ENCODE measurements at places on chromosomes 3 and 15.
A peak's percentile ranks its signal among the peaks of the same experiment; 100 is the strongest.

- no peaks in the 10 kb centered on the region for H3K27me3 ChIP-seq
- H3K4me1 ChIP-seq = peaks cover 7% of the 10 kb centered on the region
- peak overlapping the region; percentile 26 for H3K4me3 ChIP-seq
- peak overlapping the region; percentile 84 for H3K27ac ChIP-seq
- no peaks in the 10 kb centered on the region for H3K36me3 ChIP-seq
- peak; percentile 96 for DNase-seq
Observed at GRCh38 chr15:51192521-51193280, 98.0 kb upstream of the TNFAIP8L3 start.

- no peak overlapping the region for H3K4me3 ChIP-seq
- no peak overlapping the region for H3K27ac ChIP-seq
- no peak for DNase-seq
- no peaks in the 10 kb centered on the region for H3K27me3 ChIP-seq
Observed at GRCh38 chr15:27903405-27903804, 195.7 kb downstream of the OCA2 start.

DNA sequence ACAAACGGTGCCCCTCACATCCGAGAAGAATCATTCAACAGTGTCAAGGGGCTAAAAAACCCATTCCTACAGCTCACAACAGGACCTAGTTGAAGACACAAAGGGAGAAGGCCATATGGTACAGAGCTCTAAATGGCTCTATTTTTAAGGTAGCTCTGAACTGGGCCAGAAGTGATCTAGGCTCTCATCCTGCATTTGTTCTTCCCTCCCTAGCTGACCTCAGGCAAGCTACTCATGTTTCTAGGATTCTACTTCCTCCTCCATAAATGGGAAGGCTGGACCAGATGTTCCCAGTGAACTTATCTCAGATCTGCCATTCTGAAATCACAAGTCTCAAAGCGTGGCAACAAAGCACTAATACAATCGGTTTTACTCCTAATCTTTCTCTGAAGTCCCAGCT, 62.3 kb downstream of the CPNE4 start:
- H3K27me3 ChIP-seq = no peaks in the 10 kb centered on the region
- no peaks in the 10 kb centered on the region for H3K36me3 ChIP-seq
- peak overlapping the region; percentile 72 for H3K27ac ChIP-seq
- DNase-seq = no peak
- H3K4me3 ChIP-seq = no peak overlapping the region

GRCh38 chr3:170469151-170470062, 50.7 kb downstream of the CLDN11 start:
- H3K27me3 ChIP-seq = no peaks in the 10 kb centered on the region
- DNase-seq = no peak
- H3K4me3 ChIP-seq = no peak overlapping the region
- no peaks in the 10 kb centered on the region for H3K36me3 ChIP-seq

GRCh38 chr15:67319961-67320360, 65.4 kb downstream of the IQCH start:
- no peaks in the 10 kb centered on the region for H3K27me3 ChIP-seq
- H3K4me3 ChIP-seq = no peak overlapping the region

DNA sequence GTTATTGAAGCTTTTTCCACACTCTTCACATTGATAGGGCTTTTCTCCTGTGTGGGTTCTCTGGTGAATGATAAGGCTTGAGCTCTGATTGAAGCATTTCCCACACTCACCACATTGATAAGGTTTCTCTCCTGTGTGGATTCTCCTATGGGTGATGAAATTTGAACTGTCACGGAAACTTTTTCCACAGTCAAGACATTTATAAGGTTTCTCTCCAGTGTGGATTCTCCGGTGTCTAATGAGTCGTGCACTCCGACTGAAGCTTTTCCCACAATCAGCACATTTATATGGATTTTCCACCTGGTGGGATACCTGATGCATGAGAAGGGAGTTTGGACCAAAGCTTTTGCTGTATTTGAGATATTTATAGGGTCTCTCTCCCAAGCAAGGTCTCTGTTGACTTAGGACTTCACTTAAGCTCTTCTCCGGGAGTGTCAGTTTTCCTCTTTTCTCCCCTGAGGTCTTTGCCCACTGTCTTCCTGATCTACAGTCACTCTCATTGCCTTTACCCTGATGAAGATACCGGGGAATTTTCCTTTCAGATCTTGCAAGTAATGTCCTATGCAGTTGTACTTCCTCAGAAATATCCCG, 9.4 kb downstream of the ZSCAN29 start:
- H3K27me3 ChIP-seq = no peaks in the 10 kb centered on the region
- no peak overlapping the region for H3K4me3 ChIP-seq
- H3K36me3 ChIP-seq = peaks cover 65% of the 10 kb centered on the region
- no peak overlapping the region for H3K27ac ChIP-seq
- DNase-seq = no peak
- H3K4me1 ChIP-seq = no peaks in the 10 kb centered on the region

- DNase-seq = no peak
- no peak overlapping the region for H3K4me3 ChIP-seq
- no peak overlapping the region for H3K27ac ChIP-seq
- no peaks in the 10 kb centered on the region for H3K27me3 ChIP-seq
- H3K36me3 ChIP-seq = no peaks in the 10 kb centered on the region
Observed at GRCh38 chr3:71903936-71904335, 119.0 kb upstream of the PROK2 start.

- peaks cover 23% of the 10 kb centered on the region for H3K36me3 ChIP-seq
- H3K27ac ChIP-seq = no peak overlapping the region
- no peaks in the 10 kb centered on the region for H3K4me1 ChIP-seq
Observed at GRCh38 chr3:39118079-39118478, 10.6 kb downstream of the TTC21A start.

Measured in ascending aorta (tissue), 2 donors.